K562 (cell line): ENCODE measurements at places on chromosomes 13 and 19.

DNA sequence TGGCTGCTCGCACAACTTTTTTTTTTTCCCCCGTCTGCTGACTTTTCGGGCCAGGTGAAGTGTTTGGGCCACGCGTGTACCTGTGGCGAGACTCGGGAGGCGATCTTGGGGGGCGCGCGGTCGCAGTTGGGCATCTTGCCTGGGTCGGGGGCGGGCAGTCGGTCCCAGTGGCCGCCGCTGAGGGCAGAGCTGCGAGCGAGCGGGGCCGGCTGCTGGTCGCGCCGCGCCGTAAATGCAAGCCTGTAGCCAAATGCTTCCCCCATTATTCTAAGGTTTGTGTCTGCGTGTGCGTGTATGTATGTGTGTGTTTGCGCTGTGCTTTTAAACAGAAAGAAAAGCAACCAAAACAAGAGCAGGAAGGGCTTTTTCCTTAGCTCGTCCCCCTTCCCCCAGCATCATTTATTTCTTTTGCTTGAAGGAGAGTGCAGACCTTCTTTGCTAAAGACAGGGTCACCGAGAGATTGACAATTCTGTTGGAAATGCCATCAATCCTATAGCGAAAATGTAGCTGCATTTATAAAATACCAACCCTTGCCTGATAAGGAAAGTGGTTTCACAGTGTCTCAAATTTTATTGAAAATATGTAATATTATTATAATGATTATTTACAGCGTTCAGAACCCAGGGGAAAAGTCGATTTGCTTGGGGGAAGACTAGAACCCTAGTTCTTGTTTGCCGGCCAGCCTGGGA is 143.2 kb upstream of the ZNF536 start:
- no peak for DNase-seq

GRCh38 chr13:64397701-64398100 is 2832.4 kb downstream of the PCDH9 start:
- DNase-seq: no peak

DNA sequence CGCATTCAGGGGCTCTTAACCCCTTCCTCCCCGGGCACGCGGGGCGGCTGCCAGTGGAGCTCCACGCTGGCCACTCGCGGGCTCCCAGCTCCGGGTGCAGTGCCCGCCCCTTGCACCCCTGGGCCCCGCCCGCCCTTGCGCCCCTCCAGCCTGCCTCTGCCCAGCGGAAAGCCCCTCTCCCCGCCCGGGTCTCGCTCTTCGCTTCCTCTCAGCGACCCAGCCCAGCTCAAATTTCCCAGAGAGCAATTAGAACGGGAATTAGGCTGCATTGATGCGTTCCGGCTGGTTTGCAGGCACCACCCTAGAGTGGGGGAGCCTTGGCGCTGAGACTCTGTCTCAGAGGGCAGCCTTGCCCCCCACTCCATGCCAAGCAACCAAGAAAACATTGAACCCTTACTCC is 1.8 kb upstream of the GSX1 start:
- no peak for DNase-seq

DNA sequence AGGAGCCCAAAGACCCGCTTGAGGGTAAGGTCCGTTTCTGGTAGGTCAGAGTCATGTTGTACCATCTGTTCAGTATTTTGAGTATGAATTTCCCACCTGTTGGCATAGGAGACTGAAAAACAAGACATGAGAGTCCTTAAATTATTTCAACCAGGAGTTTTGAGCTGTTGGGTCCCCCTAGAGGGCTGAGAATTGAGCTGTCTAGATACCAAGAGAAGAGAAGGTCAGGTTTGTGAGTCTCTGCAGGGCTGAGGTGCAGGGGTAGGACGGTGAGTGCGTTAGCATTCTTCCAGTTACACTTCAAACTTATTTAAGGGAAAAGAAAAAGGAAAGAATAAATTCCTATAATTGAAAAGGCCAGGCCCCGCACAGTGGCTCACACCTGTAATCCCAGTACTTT is 5.0 kb downstream of the CBLC start:
- no peak for DNase-seq
